ENCODE measurements at places on chromosomes 2 and 18.
A peak's percentile ranks its signal among the peaks of the same experiment; 100 is the strongest.

DNA sequence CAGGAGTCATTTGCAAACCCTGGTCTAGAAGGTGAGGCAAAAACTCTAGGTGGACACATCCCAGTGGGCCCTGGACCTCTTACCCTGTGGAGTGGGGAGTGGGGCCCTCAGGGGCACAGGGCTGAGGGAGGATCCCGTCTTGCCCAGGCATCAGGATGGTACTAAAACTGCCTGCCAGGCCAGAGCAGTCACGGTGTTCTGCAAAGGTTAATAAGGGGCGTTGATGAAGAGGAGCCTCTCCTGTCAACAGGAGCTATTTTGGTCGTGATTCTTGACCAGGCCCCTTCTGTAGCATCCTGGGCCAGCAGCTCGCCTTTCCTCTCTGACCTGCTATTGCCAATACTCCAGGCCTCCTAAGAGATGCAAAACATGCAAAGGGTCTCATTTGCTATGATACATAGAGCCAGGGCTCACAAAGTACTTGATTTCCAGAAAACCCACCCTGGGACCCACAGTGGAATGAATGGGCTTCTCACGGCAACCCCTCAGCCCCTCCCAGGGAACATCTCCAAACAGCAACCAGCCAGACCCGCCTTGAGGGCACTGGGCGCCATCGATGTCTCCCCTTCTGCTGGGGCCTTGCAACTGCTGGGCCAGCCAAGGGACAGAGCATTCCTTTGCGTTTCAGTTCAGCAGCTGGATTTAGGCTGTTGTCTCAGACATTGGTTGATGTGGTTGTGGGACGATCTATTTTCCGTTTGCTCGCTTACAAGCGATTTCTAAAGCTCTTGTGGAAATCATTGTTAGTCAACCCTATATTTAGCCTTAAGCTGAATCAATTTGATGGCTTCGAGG is 111.1 kb downstream of the PDCL3 start:
- DNase-seq: no peak

- no peak for DNase-seq
Observed at GRCh38 chr2:2662037-2662846, 331.2 kb upstream of the MYT1L start.

DNA sequence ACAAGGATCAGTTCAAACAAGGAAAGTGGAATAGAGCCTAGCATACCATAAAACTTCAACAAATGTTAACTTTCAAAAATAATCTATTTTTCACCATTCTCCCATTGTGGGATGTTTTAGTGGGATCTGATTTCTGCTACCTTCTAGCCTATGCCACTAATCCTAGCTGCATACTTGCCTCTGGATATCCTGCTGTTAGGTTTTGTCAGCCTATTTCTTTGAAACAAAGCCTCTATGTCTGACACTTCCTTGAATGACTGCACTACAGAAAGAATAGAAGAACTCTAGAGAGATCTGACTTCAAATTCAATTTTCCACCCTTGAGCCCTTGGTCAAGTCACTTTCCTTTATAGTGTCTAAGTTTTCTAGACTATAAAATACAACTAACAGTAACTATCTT is 291.5 kb downstream of the PTH2R start:
- no peak for DNase-seq

DNA sequence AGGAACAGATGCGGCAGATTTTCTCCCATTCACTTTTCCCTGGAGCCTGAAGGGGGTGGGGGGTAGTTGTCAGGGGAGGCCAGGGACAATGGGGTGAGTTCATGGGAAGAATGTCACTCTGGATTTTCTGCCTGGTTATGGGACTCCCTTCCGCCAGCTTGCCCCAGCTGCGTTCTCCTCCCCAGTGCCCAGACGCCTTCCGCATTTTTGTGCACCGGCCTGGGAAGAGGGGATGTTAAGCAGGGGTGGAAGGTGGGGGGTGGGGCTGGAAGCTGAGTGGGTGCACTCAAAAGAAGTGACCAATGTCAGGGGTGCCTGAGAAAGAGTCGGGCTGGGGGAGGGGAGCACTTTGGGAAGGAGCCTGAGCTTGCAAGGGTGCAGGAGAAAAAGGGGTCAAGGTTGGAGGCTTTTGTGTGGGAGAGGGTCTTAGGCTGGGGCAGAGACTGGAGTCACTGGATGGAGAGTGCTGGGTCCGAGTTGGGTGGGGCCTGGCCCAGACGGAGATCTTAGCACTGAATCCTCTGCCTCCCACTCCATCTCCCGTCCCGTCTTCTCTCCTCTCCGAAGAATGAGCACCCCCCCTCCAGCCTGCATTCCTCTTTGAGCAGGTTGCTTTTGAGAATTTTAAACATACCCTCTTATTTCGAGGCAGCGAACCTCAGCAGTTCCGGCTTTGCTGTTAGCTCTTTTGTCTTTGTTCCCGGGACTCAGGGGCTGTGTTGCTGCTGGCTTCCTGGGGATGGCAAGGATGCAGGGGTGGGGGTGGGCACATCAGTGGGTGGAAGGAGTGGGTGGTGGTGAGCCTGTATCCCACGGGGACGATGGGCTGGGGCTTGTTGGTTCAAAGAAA is 2.7 kb downstream of the IGFBP2 start:
- DNase-seq: no peak

GRCh38 chr2:139864821-139865302 is 1084.7 kb upstream of the NXPH2 start:
- DNase-seq: no peak

DNA sequence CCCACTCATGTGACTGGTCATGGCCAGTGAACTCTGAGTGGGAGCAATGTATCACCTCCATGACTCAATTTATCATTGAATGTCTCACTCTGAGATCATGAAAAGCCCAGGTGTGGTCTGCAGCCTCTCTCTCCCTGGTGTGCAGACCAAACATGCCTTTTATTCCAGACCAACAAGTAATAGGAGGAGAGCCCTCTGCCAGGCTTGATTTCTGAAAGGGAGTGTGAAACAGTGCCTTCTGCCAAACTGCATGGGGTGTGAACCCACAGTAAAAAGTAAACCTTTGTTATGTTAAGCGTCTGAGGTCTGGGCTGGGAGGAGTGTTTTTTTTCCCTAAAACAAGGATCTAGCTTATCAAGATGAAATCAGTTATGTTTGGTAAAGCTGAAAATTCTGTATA is 601.2 kb downstream of the ADCYAP1 start:
- DNase-seq: no peak

GRCh38 chr18:34809451-34810072 is 99.5 kb downstream of the DTNA start:
- DNase-seq: no peak

GRCh38 chr2:157786663-157787363 is 89.3 kb downstream of the ACVR1 start:
- no peak for DNase-seq

GRCh38 chr18:75088021-75088506 is 120.9 kb downstream of the PTGR3 start:
- no peak for DNase-seq

GRCh38 chr2:135829378-135830135 is 7.4 kb downstream of the LCT start:
- DNase-seq: no peak

DNA sequence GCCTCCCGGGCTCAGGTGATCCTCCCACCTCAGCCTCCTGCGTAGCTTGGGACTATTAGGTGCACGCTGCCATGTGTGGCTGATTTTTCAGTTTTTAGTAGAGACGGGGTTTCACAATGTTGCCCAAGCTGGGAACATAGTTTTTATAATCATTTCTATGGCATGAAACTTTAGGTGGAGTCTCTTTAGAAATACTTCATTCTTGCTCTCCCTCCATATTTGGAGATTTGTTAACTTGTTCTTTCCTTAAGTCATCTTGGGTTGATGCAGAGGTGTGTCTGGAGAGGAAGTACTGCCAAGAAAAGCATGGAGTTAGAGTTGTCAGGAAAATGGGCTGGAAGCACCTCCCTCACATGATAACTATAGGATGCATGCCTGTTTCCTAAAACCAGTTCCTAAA is 17.4 kb downstream of the ZNF532 start:
- no peak for DNase-seq

DNA sequence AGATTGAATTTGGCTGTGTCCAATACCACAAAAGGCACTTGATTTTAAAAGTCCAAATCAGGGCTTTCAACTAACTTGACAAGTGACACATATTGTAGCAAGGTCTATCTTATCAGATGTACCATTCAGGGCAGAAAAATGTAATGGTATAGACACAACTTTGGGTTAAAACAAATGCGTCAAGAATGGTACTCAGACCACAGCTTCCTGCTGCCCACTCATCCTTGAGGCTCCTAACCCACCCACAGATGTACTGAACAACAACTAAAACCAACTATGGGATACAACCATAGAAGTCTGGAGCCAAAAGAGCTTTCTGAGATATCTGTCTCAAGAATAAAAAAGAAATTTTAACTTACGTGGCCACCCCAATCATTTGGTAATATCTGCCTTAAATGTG is 105.2 kb downstream of the RBM43 start:
- DNase-seq: no peak

GRCh38 chr2:54680397-54681041 is 42.9 kb upstream of the EML6 start:
- no peak for DNase-seq

DNA sequence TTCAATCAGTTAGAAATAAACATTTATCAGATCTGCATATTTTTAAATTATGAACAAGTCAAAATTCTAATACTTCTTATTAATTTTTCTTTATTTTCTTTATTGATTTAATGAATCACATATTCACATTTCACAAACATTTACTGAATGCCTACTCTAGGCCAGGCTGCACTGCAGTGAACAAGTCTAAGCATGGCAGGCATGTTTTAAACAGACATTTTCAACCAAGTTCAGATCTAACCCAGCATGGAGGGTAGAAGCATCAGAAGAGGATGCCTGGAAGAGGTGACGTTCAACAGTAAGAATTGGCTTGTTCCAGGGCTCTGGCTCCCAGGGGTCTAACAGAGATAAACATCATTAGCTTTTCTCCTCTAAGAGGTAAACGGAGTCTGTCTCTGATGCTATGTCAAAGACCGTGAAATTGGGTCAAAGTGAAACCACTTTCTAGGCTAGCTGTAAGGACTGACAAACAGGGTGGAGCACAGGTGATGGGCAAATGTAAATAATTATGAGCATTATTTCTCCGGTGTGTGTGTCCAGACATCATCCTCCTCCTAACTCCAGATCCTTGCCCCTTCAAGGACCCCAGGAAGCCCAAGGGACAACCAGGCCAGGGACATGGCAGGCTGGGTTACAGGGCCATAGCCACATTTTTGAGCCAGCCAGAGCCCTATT is 50.6 kb downstream of the UNC50 start:
- no peak for DNase-seq

DNA sequence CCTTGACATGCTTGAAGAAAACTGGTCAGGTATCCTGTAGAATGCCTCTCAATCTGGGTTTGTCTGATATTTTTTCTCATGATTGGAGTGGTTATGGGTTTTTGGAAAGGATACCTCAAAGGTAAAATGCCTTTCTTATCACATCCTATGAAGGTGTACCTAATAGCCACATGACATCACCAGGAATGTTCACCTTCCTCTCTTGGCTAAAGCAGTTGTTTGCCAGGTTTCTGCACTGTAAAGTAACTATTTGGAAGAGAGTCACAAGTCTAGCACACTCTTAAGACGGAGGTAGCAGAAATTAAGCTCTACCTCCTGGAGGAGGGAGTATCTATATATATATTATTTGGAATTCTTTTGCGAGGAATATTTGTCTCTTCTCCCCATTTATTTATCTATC is 17.9 kb upstream of the MIB1 start:
- DNase-seq: no peak

DNA sequence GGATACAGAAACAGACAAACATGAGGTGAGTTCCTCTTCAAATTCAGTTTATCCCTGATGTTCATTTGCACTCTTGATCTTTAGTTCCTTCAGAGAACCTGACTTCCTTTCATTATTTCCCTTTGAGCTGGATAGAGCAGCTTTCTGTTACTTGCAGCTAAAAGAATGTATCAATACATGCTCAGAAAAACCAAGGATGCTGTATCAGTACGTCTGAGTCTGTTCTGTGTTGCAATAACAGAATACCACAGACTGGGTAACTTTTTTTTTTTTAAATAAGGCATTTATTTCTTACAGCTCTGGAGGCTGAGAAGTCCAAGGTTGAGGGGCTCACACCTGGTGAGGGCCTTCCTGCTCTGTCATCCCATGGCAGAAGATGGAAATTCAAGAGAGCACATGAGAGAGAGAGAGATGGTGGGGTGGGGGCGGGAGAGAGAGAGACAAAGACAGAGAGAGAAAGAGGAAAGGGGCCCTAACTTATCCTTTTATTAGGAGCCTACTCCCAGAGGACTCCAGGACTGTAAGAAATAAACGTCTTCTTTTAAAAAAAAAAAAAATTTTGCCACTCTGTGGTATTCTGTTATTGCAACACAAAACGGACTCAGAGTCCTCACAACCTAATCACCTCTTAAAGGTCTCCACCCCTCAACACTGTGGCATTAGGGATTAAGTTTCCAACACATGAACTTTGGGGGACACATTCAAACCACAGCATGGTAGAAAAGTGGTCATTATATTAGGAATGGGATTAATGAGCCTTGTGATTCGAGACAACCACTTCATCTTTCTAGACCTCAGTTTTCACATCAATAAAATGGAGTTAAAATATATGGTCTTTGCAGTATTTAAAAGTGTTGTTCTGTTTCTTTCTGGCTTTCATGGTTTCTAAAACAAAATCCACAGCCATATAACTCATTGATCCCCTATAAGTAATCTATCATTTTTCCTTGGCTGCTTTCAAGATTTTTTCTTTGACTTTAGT is 18.4 kb upstream of the SELENOI start:
- DNase-seq: no peak

- no peak for DNase-seq
Observed at GRCh38 chr2:194151231-194151630, 1505.8 kb upstream of the SLC39A10 start.

DNA sequence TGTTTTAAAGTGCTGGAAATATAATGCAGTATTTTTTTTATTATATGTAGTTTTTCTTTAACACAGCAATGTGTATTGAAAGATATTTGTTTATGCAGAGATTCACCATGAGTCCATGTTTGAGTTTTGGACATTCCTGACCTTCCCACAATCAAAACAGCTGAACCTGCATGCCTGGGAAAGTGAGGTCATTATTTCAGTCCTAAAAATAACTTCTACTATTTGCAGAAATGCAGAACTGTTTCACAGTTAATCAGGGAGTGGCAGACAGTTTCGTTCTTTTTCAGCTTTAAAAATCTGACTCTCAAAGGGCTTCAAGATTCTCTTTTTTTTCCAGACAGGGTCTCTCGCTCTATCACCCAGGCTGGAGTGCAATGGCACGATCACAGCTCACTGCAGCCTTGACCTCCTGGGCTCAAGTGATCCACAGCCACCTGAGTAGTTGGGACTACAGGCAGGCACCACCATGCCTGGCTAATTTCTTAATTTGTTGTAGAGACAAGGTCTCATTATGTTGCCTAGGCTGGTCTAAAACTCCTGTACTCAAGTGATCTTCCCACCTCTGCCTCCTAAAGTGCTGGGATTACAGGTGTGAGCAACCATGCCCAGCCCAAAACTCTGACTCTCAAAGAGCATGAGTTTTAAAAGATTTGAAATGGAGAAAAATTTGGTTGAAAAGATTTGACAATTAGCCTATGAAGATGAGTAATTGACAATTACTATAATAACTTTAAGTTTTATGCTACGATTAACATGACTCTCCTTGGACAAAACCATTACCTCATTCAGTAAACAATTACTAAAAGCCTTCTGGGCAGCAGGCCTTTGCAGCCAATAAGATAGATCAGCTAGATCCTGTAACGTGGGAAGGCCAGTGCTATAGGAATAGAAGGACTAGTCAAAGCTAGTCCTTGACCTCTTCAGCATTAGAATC is 5.0 kb upstream of the MYL12B start:
- DNase-seq: peak; percentile 20

GRCh38 chr2:161367675-161368074 is 48.4 kb upstream of the TBR1 start:
- DNase-seq: no peak

- DNase-seq: no peak
Observed at GRCh38 chr2:215817046-215817445, 196.3 kb downstream of the MREG start.

GRCh38 chr2:216632952-216633615 is at the start of gene IGFBP2:
Gene IGFBP2 (plus strand): TSS chr2:216633420. CDS start chr2:216633524, 104 bp downstream.
- DNase-seq: no peak

All from inflammatory macrophage (primary cell).